ENCODE measurements at places on chromosomes 13 and 19. TPM values are rescaled to one million over a fixed set of nuclear protein-coding genes. Genes with fewer than 3 reads are reported as not detected.
A peak's percentile ranks its signal among the peaks of the same experiment; 100 is the strongest.

Gene ZNF471
- 3.8 TPM for total RNA-seq

DNA sequence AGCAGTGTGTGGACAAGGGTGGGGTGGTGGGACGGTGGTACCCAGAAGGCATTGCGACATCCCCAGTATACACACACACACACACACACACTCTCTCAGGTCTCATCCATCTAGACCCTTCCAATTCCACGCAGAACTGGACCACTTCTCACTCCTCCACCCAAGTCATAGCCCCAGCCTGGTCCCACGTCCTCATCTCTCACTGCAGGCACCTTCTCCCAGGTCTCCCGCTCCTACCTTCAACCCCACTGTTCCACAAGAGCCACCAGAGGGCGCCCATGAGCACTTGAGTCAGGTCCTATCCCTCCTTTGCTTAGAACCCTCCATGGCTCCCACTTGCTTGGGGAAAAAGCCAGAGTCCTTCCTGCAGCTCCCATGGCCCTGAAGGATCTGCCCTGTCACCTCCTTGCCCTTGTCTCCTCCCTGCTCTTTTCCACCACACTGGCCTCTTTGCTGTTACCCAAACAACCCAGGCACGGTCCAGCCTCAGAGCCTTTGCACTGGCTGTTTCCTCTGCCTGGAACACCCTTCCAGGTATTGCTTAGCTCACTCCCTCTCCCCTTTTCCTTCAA is 62.6 kb downstream of the IER2 start:
- peak; percentile 70 for DNase-seq

- no peak for DNase-seq
Measured at GRCh38 chr19:48398102-48398374, 4.6 kb downstream of the GRIN2D start.

DNA sequence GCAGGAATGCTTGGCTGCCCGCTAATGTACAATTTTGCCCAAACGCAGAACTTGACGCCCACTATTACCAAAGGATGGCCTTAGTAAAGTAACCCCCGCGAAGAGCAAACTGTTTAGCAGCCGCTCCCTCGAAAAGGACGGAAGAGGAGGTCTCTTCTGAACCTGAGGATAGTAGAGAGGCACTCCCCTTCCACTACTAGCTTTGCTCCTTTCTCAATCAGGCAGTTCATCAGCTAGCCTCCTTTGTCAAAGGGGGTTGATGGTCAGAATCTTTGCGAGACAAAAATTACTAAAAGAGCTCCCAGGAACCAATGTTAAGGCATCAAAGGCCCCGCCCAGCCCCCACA is 534 bp downstream of the CAB39L start:
- DNase-seq: no peak

DNA sequence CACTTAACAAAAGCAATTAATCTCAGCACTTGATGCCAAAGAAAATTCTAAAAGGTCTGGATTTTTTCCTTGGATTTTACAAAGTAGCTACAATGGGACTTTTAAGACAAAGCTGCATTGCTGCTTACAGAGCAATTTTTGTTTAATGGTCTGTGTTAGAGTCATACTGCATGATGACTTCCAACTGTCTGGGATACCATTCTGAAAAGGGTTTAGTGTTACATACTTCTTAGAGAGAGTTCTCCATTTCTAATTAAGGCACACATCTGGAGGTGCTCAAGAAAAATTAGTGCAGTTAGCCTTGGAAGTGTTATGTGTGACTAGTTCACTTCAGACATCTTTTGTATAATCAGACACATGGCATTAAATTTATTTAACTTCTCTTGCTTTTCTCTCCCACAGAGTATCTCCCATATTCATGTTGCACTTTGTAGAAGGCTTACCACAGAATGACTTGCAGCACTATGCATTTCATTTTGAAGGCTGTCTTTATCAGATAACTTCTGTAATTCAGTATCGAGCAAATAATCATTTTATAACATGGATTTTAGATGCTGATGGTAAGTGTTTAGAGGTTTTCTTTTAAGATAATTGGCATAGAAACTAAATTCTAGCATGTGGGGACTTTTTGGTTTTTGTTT is 35.1 kb downstream of the USPL1 start:
- no peak for DNase-seq

- no peak for DNase-seq
Measured at GRCh38 chr19:2307518-2308012, 389 bp downstream of the LINGO3 start.

DNA sequence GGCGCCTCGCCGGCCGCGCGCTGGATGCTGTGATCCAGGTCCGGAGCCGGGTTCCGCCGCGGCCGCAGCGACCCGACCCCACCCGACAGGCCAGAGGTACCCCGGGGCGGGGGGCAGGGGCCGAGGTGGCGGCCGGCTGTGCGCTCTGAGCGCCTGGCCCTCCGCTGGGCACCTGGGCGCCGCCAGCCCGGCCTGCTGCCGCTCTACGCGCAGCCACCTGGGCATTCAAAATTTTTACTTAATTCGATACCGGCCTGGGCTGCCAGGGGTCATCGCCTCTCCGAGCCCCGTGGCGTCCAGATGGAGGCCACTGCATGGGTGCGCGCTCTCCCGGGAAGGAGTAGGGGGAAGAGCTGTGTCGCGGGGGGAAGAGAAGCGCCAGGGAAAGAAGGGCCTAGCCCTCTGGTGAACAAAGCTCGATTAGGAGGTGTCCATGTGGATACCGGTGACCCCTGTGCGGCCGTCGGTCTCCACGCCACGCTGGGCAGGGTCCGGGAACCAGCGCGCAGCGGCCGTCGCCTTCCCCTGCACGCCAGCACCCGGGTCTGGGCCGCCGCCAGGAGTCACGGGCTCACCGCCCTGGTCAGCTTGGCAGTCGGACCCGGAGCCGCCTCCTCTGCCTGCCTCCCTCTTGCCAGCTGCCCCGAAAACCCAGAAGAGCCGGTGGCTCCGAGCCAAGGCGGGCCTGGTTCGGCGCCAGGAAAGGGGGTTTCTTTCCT is 666 bp downstream of the BIVM start:
- peak; percentile 64 for DNase-seq

All from adrenal gland (tissue), 19 donors.